ENCODE measurements at places on chromosomes 12 and 14.

DNA sequence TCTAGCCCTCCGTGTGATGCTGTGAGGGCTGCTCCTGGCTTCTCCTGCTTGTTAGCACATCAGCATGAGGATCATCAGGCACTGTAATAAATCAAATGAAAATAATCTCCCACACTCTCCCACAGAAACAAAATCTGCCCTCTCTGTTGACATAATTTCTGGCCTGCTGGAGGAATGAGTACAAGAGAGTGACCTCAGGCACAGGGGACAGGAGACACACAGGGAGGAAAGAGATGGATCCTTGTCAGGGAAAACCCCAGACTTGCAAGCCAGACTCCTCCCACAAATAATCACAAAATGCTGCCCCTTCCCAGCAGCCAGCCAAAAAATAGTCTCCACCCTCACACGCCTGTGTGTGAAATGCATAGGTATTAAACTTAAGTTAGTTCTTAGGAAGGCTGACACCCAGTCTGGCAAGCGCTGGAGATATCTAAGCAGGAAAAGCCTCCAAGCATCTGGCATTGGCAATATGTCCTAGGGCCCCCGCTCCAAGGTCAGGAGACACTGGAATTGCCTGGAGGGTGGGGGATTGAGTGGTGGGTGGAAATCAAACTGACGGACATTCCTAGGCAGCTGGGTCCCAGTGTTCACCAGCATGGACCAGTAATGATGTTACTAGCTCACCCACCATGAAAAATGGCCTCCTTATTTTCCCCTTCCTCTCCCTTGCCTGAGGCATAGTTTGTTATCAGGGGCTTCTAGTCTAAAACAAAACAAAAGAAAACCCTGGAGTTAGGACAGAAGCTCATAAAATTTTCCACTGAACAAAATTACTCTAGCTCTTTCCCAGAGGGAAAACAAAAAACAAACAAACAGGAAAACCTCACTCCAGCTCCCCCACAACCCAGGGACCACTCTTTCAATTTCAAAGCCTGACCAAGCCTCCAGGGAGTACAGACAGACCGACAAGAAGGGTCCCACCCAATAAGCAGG lies 22.0 kb downstream of the SMUG1 start:
- DNase-seq, result no peak

DNA sequence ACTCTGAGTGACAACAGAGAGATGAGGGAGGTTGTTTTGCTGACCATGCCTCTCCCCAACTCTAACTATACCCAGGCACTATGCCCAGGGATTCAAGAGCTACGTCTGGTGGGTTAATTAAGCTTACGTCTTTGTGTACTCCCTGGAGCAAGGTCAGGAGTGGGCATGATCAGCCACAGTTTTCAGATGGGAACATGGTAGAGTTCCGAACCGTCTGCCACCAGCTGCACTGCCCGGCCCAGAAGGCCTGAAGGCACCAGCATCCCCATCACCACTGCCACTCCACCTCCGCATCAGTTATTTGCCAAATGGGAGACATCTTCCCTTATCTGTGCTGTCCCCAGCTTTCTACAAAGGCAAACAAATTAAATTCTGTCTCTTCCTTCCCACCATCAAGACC lies 11.1 kb upstream of the GPX2 start:
- DNase-seq, result no peak

GRCh38 chr12:121930862-121931261 lies 12.5 kb downstream of the CFAP251 start:
- no peak for DNase-seq

DNA sequence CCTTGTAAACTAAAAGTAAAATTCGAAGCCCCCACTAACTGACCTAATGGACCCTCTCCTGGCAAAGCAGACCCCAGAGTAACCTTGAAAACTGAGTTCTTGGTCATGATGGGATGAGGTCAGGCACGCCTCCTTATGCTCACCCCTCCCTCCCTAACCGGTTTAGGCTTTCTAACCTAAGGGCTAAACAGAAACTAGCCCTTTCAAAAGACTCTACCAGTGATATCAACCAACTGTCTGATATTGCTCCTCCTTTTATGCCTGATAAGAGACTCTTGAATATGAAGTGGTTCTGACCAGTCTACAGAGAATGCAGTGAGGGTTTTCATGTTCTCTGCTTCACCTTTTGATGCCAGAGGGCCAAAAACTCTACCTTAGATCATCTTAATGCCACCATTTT lies 4.8 kb upstream of the LPCAT3 start:
- DNase-seq, result no peak

DNA sequence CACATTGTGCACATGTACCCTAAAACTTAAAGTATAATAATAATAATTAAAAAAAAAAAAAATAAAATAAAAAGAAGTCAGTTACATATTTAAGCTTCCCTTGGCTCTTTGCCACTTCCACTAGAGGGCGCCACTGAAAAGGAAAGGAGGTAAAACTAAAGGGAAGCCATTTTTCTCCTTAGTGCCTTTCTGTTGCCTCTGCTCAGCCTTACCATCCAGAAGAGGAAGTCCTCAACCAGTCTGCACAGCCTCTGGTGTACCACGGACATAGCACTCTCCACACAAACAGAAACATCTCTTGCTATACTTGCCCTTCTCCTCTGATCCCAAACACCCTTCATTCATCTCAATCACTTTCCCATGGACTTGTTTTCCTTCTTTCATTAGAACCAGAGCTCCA lies 169.0 kb upstream of the EEA1 start:
- peak; percentile 21 for DNase-seq

- DNase-seq, result no peak
These were observed 31.7 kb upstream of the INF2 start for GRCh38 chr14:104657563-104658324.

DNA sequence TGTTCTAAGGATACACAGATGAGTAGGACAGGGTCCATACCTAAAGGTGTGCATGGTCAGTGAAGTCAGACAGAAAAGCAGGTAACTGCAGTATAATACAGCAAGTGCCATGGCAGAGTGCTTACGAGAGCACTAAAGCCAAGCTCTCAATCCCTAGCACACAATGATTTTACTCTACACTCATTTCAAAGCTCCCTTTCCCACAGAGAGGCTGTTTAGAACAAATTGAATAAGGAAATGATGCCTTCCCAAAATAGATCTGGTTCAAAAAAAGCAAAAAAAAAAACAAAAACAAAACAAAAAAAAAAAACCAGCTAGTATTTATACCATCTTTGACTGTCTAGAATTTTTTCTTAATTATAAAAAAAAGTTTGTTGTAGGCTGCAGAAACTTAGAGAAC lies 74.1 kb downstream of the HECTD4 start:
- DNase-seq, result no peak

DNA sequence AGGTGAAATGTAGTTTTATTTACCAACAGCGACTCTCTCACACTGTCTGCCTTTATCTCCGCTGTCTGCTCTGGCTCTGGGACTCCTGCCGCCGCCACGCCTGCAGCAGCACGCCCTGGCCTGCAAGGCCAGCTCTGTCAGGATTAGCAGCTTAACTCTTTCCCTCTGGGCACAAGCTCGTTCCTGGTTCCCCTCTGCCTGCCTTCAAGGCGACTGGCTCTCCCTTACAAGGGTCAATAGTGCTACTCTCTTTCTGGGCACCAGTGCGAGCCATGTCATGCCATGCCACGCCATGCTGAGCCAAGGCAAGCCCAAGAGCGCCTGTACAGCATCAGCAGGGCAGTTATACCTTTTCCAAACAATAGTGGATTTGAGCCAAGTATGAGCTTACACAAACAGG lies 3.6 kb upstream of the CLEC2B start:
- DNase-seq, result peak; percentile 73

GRCh38 chr14:99395909-99396530 lies 84.6 kb downstream of the SETD3 start:
- peak; percentile 94 for DNase-seq

DNA sequence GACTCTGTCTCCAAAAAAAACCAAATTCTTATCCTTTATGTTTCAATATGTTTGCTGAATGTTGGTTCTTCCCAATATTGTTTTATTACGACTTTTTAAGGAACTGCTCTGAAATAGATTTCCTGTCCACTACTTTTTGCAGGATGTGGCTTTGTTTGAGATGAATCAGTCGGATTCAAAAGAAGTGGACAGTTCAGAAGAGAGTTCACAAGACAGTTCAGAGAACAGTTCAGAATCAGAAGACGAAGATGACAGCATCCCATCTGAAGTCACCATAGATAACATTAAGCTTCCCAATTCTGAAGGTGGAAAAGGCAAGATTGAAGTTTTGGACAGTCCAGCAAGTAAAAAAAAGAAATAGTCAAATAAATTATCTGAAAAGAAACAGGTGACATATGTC lies 8.2 kb downstream of the NOPCHAP1 start:
- DNase-seq, result no peak

DNA sequence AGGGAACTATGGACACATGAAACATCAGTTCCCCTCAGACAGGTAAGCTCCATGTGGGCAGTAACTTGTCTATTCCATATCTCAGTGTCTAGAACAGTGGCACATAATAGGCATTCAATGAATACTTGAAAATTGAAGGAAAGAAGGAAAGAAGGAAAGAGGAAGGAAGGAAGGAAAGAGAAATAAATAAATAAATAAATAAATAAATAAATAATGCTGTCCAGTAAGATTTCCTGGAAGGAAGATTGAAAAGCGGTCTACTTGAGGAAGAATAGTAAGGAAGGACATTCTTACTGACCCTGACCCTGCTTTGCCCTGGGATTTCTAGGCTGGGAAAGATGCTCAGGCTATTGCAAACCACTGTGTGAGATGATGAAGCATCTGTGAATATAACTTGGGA lies 91.5 kb downstream of the PTPRR start:
- no peak for DNase-seq

GRCh38 chr14:105241641-105242040 lies 6.7 kb upstream of the BTBD6 start:
- DNase-seq, result no peak

DNA sequence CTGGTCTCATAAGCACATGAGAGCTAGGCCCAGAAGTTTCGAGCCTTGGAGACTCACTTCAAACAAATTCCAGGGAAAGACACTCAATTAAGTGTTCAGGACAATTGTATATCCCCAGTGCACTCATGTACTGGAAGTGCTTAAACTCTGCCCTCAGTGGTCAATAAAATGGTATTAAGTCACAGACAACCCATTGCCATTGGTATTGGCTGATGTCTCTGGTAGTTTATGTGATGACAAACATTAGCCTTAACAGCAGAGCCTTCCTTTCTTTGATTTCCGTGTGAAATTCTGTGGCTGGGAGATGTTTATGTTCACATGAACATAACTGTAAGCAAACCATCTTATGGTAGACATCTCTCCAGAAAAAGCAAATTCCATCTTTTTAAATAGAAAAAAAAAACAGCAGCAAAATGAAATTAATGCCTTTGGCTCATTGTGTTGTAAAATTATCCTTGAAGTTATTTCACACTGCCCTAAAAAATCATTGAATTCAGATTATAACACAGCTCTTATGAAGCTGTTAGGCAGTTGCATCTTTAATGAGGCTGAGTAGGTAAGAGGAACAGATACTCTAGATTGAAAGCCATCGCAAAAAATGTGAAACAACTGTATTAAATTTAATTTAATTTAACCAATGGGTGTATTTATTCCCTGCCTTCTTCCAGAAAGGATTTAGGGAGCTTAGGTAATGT lies 216.2 kb upstream of the PLEKHG7 start:
- no peak for DNase-seq

DNA sequence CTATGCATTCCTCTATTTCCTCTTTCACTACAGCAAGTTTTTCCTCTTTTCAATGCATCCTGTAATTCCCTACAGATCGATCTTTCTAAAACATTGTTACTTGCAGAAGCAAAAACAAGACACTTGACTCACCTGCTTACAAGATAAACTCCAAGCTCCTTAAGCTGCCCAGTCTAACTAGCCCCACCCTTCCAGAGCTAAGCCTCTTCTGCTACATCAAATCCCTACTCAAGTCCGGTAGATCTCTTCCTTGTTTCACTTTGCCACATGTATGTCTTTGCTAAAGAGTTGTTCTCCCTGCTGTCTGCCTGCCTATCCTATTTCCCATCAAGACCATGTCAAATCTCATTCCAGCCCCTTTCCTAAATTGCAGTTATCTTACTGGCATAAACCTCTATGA lies 724.8 kb downstream of the C12orf50 start:
- no peak for DNase-seq

GRCh38 chr14:93017301-93017797 lies 94.4 kb downstream of the CHGA start:
- DNase-seq, result no peak

GRCh38 chr14:61104358-61104757 lies 123.3 kb downstream of the SLC38A6 start:
- no peak for DNase-seq

DNA sequence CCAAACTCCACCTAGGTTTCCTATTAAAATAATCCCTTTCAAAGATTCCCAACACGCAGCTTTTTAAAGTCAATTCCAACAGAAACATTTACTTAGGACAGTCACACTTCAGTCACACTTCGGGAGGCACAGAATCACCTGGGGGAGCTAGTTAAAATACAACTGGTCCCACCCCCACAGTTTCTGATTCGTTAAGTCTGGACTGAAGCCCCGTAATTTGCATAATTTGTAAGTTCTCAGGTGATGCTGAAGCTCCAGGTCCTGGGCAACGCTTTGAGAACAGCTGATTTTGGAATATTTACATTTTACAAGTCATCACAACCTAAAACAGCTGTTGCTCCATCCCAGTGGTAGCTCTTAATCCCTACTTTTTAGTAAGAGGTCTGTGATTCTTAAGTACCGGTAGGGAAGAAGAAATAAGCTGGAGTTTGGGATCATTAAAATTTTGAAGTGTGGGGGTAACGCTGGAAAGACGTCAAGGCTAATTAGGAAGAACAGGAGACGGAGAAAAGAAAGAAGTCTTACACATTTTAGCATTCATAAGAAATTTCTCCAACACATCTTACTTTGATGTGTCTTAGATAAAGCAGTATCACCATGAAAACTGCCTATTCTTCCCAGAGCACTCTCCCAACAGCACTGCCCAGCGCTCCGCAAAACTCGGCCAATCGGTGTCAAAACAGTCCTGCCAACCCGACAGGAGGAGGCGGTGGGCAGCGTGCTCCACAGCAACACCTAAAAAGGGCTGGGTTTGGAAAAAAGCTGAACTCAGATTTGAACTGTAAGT lies 1.1 kb downstream of the IPO8 start:
- peak; percentile 71 for DNase-seq

DNA sequence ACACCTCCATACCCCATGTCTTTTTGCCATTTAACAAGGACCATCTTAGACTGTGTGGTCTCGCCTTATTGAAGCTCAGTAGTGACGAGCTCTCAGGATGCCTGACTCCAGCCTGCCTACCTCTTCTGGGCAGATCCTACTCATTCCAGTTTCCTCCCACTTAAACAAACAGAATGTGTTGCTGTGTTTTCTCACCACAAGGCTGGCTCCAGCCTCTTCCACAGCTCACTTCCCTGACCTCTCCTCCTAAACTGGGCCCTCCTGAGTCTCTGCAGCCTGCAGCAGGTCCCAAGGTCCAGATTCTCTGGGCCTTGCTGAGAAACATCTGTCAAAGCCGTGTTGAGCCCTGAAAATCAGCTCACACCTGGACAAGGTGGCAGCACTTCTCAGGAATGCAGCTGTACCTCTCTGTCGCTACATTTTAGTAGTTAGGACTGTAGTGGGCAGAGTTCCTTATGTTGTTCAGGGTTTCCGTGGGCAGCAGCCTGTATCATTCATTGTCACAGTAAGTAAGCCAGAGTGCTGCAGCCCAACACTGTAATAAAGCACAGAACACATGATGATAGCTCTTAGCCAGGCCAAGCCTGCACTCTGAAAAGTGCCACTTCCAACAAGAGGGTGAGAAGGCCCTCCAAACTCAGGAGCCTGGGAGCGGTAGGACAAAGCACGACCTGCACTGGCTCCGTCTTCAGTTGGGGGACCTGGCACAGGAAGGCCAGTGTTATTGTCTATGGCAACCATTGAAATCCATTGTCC lies 68.5 kb downstream of the NKX2-1 start:
- DNase-seq, result no peak

- no peak for DNase-seq
These were observed 320.2 kb upstream of the SFSWAP start for GRCh38 chr12:131390412-131391334.
